PC-3 (cell line): ENCODE measurements at places on chromosomes 12 and 14. TPM values are rescaled to one million over a fixed set of nuclear protein-coding genes. Genes with fewer than 3 reads are reported as not detected.

DNA sequence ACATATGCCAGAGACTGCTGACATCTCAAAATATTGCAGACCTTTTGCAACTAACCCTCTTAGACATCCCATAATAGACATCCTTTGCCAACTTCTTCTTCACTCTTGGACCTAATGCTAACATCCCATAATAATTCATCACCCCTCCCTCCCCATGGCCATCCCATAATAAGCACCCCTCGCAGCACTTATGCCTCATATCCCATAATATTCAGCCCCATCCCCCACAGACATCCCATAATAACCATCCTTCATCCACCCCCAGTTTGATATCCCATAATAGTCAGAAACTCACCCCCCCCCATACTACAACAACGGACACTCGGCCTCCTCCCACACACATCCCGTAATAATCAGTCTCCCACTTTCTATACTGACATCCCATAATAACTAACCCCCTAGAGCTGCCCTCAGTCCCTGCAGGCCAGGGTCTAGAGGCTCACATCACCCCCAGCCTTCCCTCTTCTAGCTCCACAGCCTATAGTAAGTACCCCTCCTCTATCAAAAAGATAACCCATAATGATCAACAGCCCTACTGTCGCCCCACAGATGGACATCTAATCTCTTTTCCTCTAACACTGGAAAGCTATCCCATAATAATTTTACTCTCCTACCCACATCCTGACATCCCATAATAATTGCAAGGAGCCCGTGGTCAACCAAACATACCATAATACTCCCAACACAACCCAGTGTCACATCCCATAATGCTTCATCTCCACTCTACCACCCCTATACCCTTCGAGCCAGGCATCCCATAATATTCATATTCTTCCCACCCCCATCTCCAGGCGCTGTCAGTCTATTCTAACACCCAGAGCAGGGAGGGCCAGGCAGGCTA lies 792 bp upstream of the CHD4 start:
- peak; percentile 78 for DNase-seq

- no peak for DNase-seq
Measured at GRCh38 chr12:130634866-130635265, 81.2 kb downstream of the RIMBP2 start.

DNA sequence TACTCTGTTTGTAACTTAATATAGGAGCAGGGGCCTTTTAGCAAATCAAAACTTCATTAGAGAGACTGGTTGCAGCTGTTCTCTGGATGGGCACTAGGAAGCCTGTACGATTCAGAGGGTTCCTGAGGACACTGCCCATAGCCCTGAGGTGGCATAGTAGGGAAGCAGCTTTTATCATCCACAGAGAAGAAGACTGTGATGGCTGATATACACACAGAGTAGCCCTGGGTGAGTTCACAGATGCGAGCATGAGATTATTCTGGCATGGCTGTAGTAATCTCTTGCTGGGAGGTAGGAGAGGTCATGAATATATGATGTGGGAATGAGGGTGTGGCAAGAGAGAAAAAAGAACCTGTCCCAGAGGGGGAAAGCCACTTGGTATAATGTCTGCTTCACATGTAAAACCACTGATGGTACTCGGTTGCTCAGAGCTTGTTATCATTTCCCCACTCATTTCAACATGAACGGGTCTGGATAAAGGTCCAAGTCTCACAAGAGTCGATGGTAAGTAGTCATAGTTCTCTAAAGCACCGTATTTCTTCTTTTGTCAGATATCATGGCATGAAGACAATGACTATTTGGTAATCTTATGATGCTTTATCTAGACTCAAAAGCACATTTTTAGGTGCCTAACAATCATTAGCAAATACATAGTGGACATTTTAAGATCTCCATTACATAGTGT lies 52.0 kb downstream of the PEBP1 start:
- no peak for DNase-seq

GRCh38 chr12:41888285-41888684 lies 256.4 kb downstream of the GXYLT1 start:
- no peak for DNase-seq

DNA sequence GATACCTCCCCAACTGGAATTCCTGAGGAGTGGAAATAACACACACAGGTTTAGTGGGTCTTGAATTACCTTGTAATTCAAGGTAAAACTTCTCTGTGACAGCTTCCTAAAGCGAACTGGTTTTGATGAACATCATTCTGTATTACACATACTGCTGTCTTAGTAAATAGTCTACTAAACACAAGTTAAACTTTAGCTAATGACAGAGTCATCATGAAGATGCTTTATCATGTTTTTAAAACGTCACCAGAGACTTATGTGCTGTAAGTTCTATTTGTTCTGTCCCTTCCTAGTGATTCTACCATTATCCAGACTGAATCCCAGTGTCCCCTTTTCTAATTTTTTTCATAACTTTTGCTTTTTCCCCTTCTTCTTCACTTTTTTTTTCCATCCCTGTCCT lies 11.6 kb upstream of the GXYLT1 start:
- DNase-seq, result no peak

The KERA gene
- total RNA-seq, result not detected in 2 replicates

The DIO2 gene
- total RNA-seq, result 2.0 and 6.6 TPM in 2 replicates
